Stimulated activated CD4-positive, alpha-beta T cell treated with anti-CD3 and anti-CD28 coated beads, Interleukin-15, amount 100 ng/mL, for 24 hours (primary cell): ENCODE measurements at places on chromosomes 11 and 22.

GRCh38 chr11:70544067-70544773 is 145.9 kb downstream of the CTTN start:
- DNase-seq, result no peak

GRCh38 chr11:86737737-86738136 is 62.6 kb upstream of the PRSS23 start:
- no peak for DNase-seq

DNA sequence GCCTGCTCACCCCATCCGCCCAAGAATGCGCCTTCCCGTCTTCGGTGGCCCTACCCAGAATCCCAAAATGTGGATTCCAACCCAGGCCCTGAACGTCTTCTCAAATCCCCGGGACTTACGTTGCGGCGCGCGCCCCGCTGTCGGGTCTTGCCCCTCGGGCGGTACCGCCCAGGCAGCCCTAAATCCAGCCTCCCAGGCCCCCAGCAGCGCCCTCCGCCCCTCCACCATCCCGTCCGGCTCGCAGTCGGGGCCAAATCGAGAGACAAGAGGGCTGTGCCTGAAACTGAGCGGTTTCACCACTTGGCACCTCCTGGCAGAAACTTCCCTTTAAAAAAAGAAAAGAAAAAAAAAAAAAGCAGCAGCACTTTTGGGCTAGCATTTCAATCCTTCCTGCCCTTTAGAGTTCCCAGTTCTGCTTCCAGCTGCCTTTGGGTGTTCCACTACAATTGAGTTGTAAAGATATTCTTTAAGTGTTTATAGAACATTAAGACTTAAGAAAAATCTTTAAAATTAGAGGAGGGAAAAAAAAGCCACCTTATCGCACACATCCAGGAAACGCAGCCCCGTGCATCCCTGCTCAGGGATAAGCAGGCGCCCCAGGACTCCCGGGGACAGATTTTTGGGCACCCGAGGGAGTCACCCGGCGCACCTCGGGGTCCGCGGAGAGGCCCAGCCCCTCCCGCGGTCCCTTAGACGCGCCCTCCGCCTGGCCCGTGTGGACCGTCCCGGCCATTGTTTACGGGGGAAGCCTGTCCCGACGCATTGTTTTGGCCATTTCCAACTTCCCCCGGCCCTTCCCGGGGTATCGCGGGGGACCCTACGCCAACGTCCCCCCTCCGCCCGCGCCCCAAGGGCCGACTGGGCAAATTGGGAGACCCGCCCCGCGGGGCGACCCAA is 57.6 kb downstream of the KCNJ4 start:
- DNase-seq, result peak; percentile 37

- DNase-seq, result no peak
These were observed 35.0 kb downstream of the SGSM3 start for GRCh38 chr22:40405178-40406062.

- peak; percentile 75 for DNase-seq
These were observed 991 bp upstream of the OSM start for GRCh38 chr22:30267382-30268302.

GRCh38 chr11:109734566-109734965 is 312.6 kb downstream of the C11orf87 start:
- no peak for DNase-seq

- DNase-seq, result no peak
These were observed 47.5 kb upstream of the CDON start for GRCh38 chr11:126109941-126110731.

GRCh38 chr11:102384419-102385079 is 37.5 kb downstream of the BIRC2 start:
- no peak for DNase-seq

DNA sequence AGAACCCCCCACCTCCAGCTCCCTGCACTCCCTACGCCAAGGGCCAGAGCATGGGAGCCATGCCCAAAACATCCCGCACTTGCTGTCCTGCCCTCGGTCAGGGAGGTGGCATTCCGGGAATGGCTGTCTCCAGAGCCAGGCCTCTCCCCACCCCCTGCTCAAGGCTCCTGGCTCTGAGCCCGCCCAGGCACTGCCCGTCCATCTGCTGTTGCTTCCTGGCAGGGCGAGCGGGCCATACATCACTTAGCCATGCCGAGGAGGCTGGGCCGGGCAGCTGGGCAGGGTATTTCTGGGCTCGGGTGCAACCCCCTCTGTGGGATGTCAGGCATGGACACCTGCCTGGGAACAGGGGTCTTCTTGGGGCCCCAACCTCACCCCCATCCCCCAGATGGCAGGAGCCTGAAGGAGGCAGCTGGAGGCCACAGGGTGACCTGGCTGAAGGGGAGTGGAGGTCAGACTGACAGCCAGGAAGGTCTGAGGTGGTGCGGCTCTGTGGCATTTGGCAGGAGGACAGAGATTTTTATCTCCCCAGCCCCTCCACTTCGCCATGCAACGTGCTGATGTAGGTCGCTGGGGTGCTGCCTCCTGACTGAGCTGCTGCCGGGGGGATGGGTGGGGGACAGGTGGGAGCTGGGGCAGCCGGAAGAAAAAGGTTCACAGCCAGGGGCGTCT is 8.7 kb upstream of the CABP7 start:
- DNase-seq, result no peak
